MG63 (cell line): ENCODE measurements at places on chromosomes 16 and 17. TPM values are rescaled to one million over a fixed set of nuclear protein-coding genes. Genes with fewer than 3 reads are reported as not detected.

TMEM256 gene
- total RNA-seq = 3.6 and 52.0 TPM in 2 replicates

TPPP3 gene
- not detected in 2 replicates for total RNA-seq

CHST5 gene
- total RNA-seq = not detected in 2 replicates

CSH1 gene
- not detected in 2 replicates for total RNA-seq

STX1B gene
- not detected in 2 replicates for total RNA-seq

RTN4RL1 gene
- 4.9 and 8.9 TPM in 2 replicates for total RNA-seq

CXCL16 gene
- 1.8 and 3.7 TPM in 2 replicates for total RNA-seq

DNAH17 gene
- total RNA-seq = not detected in 2 replicates

CX3CL1 gene
- total RNA-seq = not detected in 2 replicates

TBC1D28 gene
- not detected in 2 replicates for total RNA-seq

MYH13 gene
- 0.03 TPM in 1 of 2 replicates, not detected in the other for total RNA-seq

SALL1 gene
- total RNA-seq = 0.13 and 0.84 TPM in 2 replicates
